ENCODE measurements at places on chromosomes 3 and 15. TPM values are rescaled to one million over a fixed set of nuclear protein-coding genes. Genes with fewer than 3 reads are reported as not detected.
A peak's percentile ranks its signal among the peaks of the same experiment; 100 is the strongest.

CTXN2 gene
- not detected for total RNA-seq

SPESP1 gene
- total RNA-seq, result not detected

SLC51B gene
- total RNA-seq, result not detected

CLSTN2 gene
- total RNA-seq, result 5.0 TPM

C15orf62 gene
- 1.2 TPM for total RNA-seq

LTF gene
- not detected for total RNA-seq

PEX11A gene
- total RNA-seq, result 11.8 TPM

CPN2 gene
- 0.36 TPM for total RNA-seq

DNA sequence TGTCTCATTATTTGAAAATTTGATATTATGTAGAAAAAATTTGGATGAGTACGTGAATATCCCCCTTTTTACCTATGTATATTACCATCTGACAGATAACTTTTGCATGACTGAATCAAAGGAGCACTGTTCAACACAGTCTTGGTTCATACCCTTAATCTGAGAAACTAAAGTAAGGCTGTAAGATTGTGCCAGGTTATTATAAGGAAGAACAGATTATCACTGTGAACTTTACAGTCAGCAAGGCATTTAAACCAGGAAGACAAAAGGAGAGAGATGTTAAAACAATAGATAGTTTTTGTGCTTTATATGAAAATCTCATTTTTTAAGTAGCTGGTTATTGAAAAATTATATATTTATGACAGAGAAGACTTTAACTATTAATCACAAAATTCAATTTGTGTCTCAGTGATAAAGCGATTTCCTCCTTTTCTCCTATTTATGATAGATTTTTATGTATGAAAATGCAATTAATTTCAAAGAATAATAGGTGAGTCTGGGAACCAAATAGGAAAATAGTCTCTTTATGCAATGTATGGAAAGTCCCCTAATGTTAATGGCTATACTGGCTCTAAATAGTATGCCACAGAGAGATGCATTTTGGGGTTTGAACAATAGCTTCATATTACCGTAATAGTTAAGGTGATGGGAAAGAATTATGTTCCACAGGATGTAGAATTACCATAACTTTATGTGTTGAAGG, 33.4 kb downstream of the PLCL2 start:
- DNase-seq, result no peak

DNA sequence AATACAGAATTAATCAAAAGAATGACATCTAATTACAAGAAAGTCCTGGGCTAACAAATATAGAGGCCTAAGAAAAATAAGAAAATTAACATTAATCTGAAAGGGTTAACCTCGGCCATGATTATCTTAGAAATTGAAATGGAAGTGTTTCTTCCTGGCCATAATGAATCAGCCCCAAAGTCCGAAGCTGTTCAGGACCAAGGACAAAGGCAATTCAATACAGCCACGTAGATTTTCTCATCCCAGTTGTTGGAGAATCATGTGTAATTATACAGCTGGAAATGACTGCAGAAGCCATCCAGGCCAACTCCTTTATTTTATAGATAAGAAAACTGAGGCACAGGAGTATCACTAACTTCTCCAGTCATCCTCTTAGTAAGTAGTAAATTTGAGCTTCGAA, 38.0 kb upstream of the GBE1 start:
- DNase-seq, result peak; percentile 25

DNA sequence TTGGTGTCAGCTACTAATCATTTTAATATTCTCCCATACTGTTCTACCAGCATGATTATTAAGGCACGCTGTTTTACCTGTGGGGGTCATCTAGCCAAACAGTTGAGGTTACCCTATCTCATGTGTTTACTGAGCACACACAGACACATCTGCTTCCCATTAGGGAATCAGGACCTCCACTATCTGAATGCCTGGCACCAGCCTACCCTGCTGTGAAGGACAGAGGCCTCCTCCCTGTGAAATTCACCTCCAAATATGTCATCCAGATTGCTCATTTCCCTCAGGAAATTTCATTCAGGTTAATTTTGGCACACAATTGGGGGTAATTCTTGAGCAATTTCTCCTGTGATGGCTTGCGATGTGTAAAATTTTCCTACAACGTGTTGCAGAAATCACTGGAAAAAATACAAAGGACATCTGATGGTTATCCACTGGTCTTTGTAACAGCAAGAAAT, 155.6 kb upstream of the NR2E3 start:
- DNase-seq, result peak; percentile 21

GRCh38 chr3:189771842-189772450, 140.8 kb downstream of the TP63 start:
- DNase-seq, result no peak

DNA sequence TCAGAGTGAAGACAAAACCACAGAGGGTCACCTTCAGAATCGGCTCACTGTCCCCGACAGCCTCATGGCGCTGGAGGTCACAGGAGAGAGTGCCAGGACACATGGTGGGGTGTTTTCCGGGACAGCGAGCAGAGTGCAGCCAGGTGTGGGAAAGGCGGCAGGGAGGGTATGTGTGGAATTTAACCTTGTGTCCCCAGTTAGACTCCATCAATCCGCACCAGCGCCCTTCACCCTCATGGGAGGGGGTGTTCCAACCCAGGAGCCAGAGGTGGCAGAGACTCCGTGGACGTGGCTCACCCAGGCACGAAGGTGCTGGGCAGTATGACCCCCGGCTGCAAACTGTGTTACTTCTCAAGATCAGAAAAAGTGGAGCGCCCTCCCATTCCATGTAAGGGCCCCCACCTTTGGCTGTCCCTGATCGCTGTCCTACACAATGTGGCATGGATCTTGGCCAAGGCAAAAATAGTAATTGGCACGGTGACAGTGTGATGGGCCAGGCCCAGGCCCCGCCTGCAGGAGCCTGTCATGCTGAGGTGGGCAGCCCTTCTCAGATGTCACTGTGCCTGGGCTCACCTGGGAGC, 190.3 kb downstream of the XXYLT1 start:
- peak; percentile 22 for DNase-seq
